Activated CD4-positive, CD25-positive, alpha-beta regulatory T cell treated with anti-CD3 and anti-CD28 coated beads, Interleukin-2, amount 50 U/mL, for 24 hours (primary cell): ENCODE measurements at places on chromosomes 13 and 19.

DNA sequence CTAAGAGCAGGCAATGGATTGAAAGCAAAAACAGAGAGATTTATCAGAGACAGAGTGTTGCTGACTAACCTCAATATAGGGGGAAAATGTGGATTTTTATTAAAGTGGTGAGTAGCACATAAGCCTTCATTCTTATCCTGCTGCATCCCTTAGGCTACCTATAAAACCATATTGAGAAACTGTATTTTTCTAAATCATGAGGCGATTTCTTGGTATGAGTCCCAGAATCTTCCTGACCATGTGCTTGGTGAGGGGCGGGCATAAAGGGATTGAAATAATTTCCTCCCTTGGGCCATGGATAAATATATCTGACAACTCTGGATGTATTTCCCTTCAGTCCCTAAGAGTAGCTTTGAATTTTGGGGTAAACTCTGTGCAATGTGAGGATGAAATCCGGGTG is 72.8 kb downstream of the EFNB2 start:
- ATAC-seq = no peak

DNA sequence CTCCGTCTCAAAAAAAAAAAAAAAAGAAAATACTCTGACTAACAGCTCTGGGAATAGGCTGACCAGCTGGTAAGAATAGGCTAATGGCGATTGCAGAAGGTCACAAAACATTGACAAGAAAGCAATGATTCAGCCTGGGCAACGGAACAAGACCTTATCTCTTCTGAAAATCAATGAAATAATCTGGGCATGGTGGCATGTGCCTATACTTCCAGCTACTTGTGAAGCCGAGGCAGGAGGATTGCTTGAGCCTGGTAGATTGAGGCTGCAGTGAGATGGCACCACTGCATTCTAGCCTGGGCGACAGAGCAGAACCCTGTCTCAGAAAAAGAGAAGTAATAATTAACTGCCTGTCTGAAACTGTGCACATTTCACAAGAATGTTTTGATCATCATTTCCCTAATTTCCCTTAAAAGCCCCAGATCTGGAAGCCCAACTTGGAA is 18.8 kb upstream of the MTRF1 start:
- no peak for ATAC-seq

DNA sequence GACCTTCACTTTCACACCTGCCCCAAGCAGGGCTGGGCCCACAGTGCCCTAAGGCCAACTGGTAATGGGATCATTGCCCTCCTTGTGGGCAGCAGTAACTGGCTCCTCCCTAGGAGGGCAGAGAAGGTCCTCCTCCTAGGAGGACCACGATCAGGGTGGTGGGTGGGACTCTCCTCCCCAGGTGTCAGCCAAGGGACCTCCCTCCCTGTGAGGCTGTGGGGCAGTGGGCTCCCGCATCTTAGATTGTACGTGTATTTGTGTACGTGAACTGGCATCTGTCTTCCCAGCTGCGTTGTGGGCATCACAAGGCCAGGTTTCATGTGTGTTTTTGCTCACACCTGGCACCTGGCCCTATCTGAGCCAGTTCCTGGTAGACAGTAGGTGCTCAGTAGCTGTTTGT is 111.8 kb downstream of the SOX1 start:
- no peak for ATAC-seq

DNA sequence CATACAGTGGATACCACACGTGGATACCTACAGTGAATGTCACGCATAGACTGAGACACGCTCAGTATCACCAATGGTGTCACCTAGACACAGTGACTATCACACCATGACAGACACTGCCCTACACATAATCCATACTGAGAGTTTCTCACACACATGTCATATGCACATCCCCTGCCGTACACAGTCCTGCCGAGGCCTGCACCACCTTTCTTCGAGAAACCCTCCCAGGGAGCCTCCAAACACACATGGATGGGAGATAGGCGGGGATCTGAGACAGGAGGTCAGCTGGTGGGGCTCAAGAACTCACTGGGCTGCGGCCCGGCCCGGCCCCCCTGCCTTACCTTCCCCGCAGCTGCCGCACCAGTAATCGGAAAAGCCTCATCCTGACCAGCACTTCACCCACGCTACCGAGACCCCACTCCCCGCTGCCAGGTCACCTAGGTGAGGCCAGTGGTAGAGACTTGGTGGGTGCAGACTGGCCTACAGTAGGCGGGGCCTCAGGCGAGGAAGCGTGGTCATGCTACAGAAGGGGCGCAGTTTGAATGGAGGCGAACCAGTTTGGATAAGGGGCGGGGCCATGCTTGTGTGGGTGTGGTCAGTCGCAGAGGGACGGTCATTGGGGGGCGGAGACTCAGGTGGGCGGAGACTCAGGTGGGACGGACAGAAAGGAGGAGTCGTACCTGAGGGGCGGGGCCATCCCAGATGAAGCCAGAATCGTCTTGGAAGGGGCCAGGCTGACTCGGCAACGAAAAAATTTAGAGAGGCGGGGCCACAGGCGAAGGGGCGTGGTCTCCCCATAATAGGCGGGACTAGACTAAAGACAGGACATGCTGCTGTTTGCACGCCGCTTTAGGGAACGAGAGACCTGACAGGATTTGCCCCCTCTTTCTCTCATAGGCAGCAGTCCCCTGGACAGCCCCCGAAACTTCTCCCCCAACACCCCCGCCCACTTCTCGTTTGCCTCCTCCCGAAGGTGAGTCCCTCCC is 2.1 kb downstream of the MAST1 start:
- ATAC-seq = no peak

DNA sequence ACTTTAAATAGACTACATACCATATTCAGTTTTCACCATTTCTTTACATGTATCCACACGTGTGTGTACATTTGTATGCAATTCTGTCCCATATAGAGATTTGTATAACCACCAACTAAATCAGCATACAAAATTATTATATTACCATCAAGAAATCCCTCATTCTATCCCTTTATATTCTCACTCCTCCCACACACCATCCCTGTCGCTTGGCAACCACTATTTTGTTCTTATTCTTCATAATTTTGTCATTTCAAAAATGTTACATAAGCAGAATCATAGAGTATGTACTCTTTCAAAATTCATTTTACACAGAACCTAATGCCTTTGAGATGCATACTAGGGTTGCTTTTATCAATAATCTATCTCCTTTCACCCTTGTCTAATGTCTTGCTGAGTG is 740.5 kb downstream of the SLITRK5 start:
- no peak for ATAC-seq

- no peak for ATAC-seq
These were observed 4.8 kb downstream of the STK24 start for GRCh38 chr13:98571955-98572662.

DNA sequence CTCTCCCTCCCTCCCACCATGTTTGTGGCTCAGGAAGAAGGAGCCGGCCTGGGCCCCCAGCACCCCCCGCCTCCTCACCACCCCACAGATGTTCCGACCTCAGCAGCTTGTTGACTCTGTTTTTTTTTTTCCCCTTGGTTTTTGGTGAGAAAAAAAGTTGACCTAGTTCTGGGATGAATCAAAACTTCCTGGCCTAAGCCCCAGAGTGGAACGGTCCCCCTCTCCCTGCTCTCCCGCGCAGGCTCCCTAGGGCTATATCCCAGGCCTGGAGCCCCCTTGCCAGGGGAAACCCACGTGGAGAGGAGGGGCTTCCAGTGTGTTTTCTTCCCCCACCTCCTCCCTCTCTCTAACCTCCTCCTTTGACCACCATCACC is 4.0 kb downstream of the COL5A3 start:
- ATAC-seq = no peak

DNA sequence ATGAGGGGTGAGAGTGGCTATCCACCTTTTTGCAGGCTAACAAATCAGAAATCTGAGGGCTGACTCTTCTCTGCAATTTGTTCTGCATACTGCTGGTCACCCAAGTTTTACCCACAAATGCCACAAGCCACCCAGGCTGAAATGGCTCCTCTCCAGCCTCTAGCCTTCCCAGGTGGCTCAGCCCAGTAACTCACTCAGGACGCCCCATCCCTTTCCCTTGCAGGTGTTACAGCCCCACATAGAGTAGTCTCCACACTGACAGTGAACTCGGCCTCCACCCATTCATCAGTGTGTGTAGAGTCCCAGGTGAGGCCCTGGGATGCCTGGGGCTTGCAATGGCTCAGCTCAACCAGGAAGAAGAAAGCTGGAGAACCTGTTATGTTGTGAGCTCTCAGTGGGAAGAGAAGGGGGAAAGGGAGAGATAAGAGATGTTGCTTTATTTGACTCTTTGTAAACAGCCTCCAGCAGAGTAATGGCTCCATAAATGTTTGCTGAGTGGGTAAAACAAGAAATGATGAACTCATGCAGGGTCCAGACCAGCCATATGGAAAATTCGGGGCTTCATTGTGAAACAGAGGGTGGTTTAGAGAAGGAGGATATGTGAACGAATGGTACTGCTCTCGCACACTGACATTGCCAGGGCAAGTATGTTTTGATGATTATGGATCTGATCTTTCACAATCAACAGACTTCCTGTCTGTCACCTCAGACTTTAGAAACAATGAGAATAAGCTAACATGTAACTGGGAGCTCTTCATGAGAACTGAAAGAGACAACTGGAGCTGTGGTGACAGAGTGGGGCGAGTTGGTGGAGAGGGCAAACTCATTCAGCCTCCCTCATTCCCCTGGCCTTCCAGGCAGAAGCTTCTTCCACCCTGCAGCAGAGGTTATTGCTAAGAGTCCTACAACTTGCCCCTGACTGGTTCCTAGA is 74.2 kb upstream of the RFC3 start:
- no peak for ATAC-seq

GRCh38 chr19:35317464-35318043 is 11.4 kb upstream of the CD22 start:
- no peak for ATAC-seq

DNA sequence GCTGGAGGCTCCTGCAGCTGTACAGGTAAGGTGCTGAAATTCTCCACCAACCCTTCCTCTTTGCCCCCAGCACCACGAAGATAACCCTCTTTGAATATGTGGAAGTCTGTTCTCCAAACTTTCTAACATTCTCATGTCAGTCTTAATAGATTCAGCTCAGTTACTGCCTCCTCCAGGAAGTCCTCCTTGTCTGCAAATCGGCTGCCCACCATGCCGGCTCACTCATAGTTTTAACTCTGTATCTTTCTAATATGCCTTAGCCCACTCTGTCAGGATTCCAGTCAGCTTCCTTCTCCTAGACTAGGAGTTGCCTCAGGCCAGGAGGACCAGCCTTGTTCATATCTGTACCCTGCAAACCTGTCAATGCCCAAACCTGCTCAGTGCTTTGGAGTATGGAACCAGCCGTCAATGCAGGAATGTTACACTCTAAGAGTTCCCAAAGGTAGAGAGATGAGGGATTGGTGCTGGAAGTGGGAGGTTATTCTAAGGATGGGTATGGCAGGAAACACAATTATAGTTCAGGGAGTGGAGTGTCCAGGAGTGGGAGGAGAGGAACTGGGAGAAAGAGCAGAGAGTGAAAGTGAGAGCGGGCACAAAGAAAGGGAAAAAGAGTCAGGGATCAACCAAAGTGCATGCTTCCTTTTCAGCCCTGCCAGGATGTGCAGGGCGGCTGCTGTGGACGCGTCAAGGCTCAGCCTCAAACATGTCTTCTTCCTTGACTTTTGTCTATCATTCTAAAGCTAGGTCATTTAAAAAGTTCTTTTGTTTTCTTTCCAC is 38.0 kb upstream of the ALOX5AP start:
- ATAC-seq = no peak

DNA sequence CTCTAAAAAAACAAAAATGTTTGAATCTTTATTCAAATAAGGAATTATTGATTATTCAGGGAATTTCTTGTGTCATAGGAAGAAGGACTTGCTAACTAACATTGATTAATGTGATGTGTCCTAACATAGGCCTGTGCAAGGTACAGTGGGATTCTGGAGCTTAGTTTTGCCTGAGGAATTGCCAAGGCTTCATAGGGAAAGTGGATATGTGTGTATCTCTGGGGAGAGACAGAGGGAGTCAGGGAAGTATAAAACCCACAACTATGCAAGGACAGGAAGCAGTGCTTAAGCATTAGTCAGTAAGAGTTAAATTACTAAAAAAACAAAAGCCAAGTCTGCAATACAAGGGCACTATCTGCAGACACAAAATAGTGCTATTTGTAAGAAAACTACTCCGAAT is 59.6 kb downstream of the WDFY2 start:
- no peak for ATAC-seq

- no peak for ATAC-seq
These were observed 1.4 kb downstream of the EFNB2 start for GRCh38 chr13:106533943-106534638.

DNA sequence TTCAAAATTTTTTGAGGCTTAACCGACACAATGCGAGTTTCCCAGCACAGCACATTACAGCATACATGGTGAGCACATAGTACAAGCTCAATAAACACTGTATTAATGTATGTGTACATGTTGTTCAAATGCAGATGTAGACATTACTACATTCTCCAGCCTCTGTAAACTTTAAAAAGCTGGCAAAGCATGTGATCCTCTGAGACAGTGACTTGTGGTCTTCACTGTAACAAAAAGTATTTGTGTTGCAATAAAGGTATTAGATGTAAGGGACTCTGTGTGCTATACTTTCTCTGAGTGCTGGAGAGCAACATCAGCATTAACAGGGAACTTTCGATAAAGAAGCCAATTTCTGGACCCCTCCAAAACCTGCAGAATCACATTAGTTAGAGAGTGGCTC is 46.4 kb upstream of the ZNF254 start:
- no peak for ATAC-seq
